Posterior vena cava (tissue), 2 donors: ENCODE measurements at places on chromosomes 2 and 18.

DNA sequence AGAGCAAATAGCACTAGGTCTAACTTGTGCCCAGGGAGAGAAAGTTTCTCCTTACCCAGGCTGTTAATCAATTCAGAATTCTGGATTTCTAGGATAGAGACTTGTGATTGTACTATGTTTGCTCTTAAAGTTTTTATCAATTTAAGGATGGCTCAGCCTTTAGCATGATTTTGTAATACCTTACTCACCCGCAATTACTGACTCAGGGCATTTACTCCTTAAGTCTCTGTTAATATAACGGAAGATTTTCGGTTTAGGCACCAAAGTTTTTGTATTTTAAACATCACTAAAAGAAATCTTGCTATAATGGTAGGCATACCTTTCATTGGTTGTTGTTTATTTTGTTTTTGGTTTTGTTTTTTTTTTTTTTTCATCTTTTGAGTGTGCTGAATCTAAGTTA lies 358.2 kb downstream of the RBM43 start:
- no peak for DNase-seq

GRCh38 chr2:239376942-239377531 lies 23.8 kb downstream of the HDAC4 start:
- peak; percentile 78 for DNase-seq

- DNase-seq: no peak
These were observed 963 bp downstream of the INPP1 start for GRCh38 chr2:190344276-190344827.

DNA sequence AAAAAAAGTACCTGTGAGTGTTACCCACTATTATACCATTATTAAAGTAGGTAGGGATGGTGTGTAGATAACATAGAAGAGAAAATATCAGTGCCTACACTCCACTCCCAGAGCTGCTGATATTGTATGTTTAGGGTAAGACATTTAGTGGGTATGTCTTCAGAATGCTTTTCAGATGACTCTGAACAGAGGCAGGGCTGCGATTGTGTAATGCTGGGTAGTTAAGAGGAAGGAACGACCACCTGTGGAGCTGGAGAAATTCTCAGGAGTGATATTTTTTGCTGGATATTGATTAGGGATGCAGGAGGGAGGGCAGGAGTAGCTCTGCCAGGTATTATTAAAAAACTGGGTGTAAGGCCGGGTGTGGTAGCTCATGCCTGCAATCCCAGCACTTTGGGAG lies 2.8 kb downstream of the CNOT11 start:
- no peak for DNase-seq

DNA sequence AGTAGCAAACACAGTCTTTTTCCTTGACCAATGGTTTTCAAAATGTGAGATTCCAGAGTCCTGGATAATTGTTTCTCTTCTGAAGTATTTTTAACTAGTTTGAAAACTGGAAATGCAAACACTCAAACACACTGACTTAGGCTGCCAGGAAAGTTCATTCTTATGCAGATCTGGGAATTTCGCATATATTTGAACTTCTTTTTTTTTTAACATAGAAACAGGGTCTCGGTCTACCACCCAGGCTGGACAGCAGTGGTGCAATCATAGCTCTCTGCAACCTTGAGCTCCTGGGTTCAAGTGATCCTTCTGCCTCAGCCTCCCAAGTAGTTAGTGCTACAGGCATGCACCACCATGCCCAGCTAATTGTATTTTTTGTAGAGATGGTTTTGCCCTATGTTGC lies 79.6 kb downstream of the DYM start:
- no peak for DNase-seq

GRCh38 chr2:85797921-85798320 lies 44.1 kb downstream of the ATOH8 start:
- DNase-seq: no peak

DNA sequence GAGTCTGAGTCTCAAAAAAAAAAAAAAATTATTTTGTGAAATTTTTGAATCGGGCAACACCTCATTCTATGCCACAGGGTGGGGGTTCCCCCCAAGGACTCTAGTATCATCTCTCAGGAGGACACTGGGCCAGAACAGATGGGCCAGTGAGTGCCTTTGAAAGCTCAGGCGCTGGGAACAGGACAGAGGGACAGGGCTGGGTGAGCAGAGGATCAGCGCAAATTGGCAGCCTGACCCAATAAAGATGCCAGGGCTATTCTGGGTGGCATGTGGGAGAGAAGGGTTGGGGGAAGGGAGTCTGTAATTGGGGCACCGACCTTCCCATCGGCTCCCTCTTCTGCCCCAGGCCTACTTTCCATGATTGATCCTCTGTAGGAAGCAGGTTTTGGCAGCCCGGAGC lies 44.0 kb downstream of the KIF3C start:
- DNase-seq: peak; percentile 47

GRCh38 chr2:30372826-30373225 lies 74.2 kb upstream of the LCLAT1 start:
- no peak for DNase-seq

DNA sequence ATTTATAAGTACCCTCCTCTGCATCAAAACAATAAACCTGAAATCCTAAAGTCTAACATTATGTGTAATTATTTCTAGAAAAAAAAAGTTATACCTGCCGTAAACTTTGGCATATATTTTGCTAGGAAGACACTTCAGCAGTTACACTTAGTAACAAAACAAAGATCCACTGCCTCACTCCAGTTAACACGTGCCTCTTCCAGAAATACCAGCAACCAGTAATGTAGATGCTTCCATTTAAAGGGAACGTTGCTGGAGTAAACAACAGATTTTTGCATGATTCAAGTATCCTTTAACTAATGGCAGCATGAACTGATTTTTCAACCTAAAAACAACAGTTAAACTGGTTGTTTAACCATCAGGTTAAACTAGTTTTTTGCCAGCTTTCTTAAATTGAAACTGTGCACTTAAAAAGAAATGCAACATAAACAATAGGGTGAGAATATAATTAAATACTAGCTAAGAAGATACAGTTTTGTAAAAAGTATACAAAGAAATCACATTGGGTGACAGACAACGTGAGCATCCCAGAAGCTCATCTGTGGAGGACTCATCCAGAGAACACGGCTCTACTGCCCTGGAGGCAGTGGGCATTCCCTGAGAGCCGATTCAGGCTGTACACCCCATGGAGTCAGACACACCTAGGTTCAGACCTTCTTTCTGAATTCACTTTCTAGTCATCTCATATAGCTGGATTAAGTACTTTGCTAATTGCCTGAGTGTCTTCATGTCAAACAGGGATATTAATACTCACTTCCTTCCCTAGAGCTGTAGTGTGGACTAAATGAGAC lies 22.3 kb downstream of the MGAT4A start:
- DNase-seq: no peak

- DNase-seq: no peak
These were observed 1094.6 kb upstream of the CDH2 start for GRCh38 chr18:29271501-29271900.

GRCh38 chr2:171965661-171966060 lies 34.1 kb upstream of the METAP1D start:
- DNase-seq: no peak
